ENCODE measurements at places on chromosomes 4 and X. TPM values are rescaled to one million over a fixed set of nuclear protein-coding genes. Genes with fewer than 3 reads are reported as not detected.

DNA sequence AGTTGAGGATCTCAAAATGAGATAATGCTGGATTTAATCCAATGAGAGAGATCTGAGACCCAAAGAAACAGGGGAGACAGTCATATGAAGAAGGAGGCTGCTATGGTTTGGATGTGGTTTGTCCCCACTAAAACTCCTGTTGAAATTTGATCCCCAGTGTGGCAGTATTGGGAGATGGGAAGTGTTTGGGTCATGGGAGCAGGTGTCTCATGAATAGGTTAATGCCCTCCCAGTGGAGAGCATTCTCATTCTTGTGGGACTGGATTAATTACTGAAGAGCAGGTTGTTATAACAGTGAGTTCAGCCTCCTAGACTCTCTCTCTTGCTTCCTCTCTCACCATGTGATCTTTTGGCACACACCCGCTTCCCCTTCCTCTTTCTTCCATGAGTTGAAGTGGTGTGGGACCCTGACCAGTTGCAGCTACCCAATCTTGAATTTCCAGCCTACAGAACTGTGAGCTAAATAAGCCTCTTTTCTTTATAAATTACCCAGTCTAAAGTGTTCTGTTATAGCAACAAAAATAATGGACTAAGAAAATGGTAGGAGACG lies 70.3 kb downstream of the PPEF2 start:
- no peak overlapping the region for H3K4me3 ChIP-seq
- H3K4me1 ChIP-seq, result no peaks in the 10 kb centered on the region
- H3K36me3 ChIP-seq, result no peaks in the 10 kb centered on the region

GRCh38 chr4:105198541-105198940 lies 51.9 kb downstream of the TET2 start:
- no peaks in the 10 kb centered on the region for H3K27me3 ChIP-seq
- DNase-seq, result no peak
- peaks cover 9% of the 10 kb centered on the region for H3K36me3 ChIP-seq
- H3K27ac ChIP-seq, result no peak overlapping the region
- H3K4me3 ChIP-seq, result no peak overlapping the region

GRCh38 chr4:149292425-149293007 lies 523.1 kb downstream of the IQCM start:
- peak overlapping the region; percentile 85 for H3K27ac ChIP-seq
- no peak for DNase-seq
- no peak overlapping the region for H3K4me3 ChIP-seq
- no peaks in the 10 kb centered on the region for H3K27me3 ChIP-seq
- no peaks in the 10 kb centered on the region for H3K36me3 ChIP-seq

DNA sequence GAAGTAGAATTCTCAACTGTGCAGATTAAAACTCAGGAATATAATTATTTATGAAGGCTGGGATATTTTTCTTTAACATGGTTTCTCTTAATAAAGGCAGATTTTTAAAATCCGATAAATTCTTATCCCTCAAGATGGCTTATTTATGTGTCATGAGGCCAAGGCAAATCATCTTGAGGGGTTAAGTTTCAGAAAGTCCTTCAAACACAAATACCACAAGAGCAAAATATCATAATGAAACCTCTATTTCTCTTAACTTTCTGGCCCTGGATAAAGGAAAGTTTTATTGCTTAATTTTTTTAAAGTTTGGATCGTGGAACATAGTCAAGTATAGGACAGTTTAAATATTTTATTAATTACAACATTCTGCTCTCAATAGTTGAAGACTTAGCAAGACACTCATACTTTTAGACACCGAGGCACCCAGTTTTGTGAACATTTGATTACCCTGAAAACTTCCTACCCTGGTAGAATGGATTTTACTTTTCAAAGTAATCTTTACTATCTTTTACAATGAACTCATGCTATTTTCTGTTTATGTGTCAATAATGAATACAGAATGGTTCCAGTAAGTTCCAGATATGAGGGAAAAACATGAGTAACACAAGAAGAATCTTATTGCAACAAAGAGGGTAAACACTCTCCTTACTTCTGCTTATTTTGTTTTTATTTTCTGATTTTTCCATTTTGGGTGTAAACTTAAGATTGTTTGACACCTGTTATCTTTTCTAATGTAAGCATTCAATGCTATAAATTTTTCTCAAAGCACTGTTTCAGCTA lies 200.7 kb upstream of the IL15 start:
- H3K27ac ChIP-seq, result no peak overlapping the region
- no peak overlapping the region for H3K4me3 ChIP-seq
- H3K4me1 ChIP-seq, result peaks cover 9% of the 10 kb centered on the region
- peaks cover 6% of the 10 kb centered on the region for H3K36me3 ChIP-seq

Gene F8A2
- total RNA-seq, result not detected

Measured in MCF 10A (cell line).